ENCODE measurements at places on chromosomes 7 and 10.

- no peak for DNase-seq
Measured at GRCh38 chr7:100159099-100159623, 638 bp upstream of the TRAPPC14 start.

GRCh38 chr7:106012935-106013439 lies 49.9 kb downstream of the CDHR3 start:
- DNase-seq, result peak; percentile 67

DNA sequence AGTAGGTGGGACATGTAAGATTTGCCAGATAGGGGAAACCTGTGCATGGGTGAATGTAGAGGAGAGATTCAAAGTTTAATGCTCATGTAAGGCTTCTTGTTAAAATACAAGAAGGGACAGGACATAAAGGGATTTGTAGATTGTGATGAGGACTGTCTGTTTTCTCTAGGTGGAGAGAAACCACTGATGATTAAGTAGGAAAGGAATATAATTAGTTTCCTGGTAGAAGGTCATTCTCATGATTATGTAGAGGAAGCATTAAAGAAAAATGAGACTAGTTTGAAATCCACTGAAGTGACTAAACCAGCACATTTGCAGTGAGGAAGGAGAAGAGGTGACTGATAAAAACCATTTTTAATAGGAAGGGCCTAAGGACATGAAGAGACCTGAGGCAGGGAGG lies 19.6 kb upstream of the MACC1 start:
- no peak for DNase-seq

DNA sequence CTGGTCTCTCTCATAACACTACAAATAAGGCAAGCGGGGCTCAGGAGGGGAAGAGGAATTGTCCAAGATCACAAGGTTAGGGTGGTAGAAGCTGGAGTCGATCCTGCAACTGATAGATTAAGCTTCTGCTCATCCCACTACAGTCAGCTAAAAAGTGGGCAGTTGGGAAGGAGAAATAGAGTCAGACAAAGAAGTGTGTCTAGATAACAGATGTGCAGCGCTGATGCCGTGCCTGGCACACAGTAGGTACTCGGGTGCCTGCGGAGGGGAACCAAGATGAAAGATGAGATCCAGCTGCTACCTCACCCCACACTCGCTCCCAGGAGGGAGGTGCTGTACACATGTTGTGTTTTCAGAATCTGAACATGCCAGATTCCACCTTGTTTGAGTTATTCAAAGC lies 48.1 kb upstream of the TECTB start:
- no peak for DNase-seq

DNA sequence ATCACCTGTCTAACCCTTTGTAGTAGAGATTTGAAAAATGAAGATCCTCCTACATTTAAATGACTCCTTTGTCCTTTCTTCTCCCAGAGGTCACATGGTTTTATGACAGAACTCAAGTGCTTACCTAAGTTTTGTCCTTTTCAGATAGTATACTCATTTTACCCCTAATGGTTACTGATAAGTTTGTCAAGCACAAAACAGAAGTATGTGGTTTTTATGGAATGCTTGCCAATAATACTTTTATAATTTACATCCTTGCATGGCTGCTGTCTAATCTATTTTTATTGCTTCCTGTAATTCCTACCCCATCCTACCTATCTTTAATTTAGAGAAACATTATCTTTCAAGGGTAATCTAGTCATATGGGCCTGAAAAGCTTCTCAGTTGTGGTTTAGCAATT lies 37.5 kb downstream of the HELLS start:
- DNase-seq, result no peak

DNA sequence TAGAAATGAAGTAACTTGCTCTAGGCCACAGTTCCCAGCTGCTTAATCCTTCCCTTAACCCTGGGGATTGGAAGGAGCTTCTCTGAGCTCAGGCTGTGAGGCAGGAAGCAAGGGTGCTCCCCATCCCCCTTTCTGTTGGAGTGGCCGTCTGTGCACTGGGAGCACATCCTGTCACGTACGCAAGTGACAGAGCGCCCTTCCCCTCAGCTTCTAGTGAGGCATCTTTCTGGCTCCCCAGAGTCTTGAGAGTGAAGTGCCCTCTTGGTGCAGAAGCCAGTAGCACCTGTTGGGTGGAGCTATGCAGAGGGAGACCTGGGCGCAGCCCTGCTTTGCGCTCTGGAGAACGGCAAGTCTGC lies 47.8 kb downstream of the SHH start:
- DNase-seq, result peak; percentile 48

DNA sequence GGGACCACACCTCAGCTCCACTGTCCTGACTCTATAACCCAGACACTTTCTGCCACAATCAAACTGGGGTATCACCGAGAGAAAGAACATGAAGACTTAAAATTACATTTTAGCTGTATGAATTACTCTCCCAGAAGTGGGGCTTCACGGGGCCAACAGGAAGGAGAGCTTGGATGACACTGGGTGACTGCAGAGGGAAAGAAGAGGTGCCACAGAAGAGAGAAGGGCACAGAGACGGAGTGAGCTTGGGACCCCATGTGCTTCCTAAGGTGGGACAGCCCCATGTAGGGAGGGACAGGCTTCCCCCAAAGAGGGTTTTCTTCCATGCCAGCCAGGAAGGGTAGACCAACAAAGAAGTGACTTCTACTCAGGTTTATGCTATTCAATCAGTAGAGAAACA lies 162.0 kb upstream of the RHEB start:
- no peak for DNase-seq

- DNase-seq, result no peak
Measured at GRCh38 chr7:142248166-142249160, 9.4 kb downstream of the PRSS58 start.

DNA sequence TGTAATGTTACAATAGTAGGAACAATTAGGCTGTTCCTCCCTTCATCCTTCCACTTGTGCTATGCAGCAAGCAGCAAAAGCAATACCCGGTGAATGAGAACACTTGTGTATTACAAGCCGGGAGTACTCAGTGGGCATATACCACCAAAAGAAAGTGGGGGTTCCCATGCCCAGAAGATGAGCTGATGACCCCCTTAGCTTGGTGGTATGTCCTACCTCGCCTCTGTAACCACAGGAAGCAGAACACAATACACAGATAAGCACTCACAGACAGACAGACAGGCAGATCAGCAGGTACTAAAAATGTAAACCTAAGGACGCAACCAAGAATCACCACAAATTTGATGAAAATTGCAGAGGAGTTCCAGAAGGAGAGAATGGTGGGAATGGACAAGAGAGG lies 15.5 kb upstream of the KIF20B start:
- DNase-seq, result no peak

DNA sequence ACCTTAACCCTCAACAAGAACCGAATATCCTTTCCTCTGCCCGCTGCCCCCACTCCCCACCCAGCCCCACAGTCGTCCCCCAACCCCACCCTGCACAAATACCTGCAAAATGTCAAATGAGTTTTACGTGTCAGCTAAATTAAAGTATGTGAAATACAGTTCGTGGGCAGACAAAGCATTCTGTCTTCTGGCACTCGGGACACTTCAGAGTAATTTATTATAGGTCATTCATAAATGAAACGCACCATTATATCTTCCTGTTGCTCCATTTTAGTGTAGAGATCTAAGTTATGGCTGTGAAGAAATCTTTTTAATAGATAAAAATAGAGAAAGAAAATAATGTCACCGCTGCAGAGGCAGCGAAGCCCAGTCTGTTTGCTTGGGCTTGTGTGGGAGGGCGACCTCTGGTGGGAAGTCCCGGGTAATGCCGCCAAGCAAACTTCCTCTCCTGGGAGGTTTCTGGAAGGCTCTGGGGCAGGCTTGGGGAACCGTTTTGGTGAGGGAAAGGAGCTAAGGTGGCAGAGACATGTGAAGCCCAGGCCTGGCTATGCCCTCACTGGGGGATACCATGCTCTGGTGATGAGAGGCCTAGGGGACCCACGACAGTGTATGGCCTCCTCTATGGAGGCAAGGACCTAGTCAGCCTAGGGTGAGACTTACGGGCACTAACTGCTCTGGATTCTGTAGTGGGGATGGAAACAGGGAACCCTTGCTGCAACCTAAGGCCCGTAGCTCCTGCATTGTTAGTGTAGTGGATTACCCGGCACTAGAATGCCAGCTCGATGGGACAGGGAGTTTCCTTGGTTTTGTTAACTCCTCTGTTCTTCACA lies 604.9 kb downstream of the LRMDA start:
- DNase-seq, result peak; percentile 91

GRCh38 chr7:95454438-95455045 lies 19.7 kb upstream of the PON2 start:
- peak; percentile 73 for DNase-seq

DNA sequence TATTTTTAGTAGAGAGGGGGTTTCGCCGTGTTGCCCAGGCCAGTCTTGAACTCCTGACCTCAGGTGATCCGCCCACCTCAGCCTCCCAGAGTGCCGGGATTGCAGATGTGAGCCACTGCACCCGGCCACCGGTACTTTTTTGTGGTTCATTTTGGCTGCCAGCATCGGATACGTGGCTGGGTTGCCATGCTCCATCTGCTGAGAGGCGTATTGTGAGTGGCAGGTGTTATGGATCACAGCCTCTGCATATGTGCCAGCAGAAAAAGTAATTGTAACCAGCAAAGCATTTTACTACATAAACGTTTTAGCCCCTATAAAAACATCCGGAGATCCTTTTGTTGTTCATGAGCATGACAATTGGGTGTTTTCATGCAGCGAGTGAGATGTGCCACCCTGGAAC lies 7.1 kb downstream of the FOXK1 start:
- DNase-seq, result peak; percentile 37

DNA sequence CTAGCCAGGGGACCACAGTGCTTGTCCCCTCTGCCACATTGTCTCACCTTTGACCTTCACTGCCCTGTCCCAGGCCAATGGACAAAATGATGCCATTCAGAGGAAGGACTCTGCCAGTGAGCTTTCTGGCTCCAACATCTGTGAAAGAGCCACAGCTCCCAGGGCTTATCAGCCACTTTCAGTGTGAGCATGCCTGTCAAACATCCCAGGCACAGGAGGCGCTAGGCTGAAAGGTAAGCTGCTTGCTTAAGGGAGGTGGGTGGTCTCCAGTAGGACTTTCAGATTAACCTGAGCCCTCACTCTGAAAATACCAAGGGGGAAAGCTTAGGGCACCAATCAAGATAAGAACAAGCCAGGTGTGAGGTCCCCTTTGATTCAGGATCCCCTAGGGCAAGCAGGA lies 59.8 kb upstream of the GDF10 start:
- no peak for DNase-seq

GRCh38 chr7:7883394-7883793 lies 85.2 kb upstream of the GLCCI1 start:
- DNase-seq, result no peak

- no peak for DNase-seq
Measured at GRCh38 chr7:19080093-19080492, 37.3 kb downstream of the TWIST1 start.

DNA sequence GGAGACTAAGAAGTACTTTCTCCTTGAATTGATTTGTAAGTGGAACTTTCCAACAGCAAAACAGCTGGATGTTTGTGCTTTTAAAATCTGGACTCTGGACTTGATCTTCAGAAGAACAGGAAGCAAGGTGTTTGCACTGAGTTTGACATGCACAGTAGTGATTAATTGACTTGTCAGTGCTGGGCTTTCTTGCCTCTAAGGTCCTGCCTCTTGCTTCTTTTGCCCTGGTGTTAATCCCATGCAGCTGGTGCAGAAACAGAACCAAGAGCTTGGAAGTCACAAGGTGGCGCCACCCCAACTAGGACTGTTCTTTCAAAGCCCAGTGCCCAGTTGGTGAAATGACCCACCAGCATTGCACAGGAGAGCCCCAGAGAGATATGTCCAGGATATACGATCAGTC lies 66.8 kb upstream of the SEPHS1 start:
- DNase-seq, result no peak

GRCh38 chr10:689452-690371 lies at the start of gene DIP2C:
TSS of gene DIP2C (minus strand) at chr10:689668. CDS start at chr10:689578, 90 bp downstream.
- peak; percentile 79 for DNase-seq

- DNase-seq, result peak; percentile 1
Measured at GRCh38 chr7:155961241-155962190, 149.3 kb upstream of the SHH start.

- no peak for DNase-seq
Measured at GRCh38 chr7:55278321-55278720, 86.8 kb upstream of the LANCL2 start.

GRCh38 chr7:131895541-131896164 lies 339.2 kb upstream of the PODXL start:
- no peak for DNase-seq

- DNase-seq, result no peak
Measured at GRCh38 chr10:130748409-130749057, 563.0 kb downstream of the TCERG1L start.

- peak; percentile 79 for DNase-seq
Measured at GRCh38 chr7:112495810-112496462, 15.1 kb downstream of the LSMEM1 start.

DNA sequence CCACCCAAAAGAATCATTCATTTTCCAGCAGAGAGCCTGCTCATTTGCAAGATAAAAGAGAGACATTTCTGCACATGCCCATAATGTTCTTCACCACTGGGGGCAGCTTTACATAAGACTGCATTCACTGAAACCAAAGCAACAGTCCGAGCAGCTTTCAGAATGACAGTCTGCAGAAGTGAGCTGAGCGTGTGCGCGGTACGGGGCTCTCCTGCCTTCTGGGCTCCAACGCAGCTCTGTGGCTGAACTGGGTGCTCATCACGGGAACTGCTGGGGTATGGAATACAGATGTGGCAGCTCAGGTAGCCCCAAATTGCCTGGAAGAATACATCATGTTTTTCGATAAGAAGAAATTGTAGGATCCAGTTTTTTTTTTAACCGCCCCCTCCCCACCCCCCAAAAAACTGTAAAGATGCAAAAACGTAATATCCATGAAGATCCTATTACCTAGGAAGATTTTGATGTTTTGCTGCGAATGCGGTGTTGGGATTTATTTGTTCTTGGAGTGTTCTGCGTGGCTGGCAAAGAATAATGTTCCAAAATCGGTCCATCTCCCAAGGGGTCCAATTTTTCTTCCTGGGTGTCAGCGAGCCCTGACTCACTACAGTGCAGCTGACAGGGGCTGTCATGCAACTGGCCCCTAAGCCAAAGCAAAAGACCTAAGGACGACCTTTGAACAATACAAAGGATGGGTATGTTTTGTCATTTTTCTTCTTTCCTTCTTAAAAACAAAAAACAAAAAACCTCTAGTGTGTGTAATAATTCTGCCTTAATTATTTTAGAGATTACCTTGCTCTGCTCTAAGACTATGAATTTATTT lies at the start of gene LRRTM3:
TSS of gene LRRTM3 (plus strand) at position 141 of the 820 bp plus-strand sequence.
- peak; percentile 94 for DNase-seq

- no peak for DNase-seq
Measured at GRCh38 chr7:157312941-157313340, 23.9 kb upstream of the DNAJB6 start.

DNA sequence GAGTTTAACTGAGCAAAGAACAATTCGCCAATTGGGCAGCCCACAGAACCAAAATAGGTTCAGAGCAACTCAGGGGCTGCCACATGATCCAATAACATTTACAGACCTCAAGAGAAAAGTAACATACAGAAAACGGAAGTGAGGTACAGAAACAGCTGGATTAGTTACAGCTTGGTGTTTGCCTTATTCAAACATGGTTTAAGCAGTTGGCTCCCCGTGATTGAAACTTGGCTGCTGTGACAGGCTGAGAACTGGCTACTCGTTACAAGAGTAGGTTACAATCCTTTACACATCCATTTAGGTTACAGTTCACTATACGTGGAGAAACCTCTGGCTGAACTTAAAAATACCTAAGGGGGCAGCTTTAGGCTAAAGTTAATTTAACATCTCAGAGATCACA lies 673.1 kb upstream of the PHF14 start:
- peak; percentile 11 for DNase-seq
